ENCODE measurements at places on chromosomes 2 and 18.

GRCh38 chr2:128776461-128777195, 458.0 kb upstream of the HS6ST1 start:
- DNase-seq: no peak

DNA sequence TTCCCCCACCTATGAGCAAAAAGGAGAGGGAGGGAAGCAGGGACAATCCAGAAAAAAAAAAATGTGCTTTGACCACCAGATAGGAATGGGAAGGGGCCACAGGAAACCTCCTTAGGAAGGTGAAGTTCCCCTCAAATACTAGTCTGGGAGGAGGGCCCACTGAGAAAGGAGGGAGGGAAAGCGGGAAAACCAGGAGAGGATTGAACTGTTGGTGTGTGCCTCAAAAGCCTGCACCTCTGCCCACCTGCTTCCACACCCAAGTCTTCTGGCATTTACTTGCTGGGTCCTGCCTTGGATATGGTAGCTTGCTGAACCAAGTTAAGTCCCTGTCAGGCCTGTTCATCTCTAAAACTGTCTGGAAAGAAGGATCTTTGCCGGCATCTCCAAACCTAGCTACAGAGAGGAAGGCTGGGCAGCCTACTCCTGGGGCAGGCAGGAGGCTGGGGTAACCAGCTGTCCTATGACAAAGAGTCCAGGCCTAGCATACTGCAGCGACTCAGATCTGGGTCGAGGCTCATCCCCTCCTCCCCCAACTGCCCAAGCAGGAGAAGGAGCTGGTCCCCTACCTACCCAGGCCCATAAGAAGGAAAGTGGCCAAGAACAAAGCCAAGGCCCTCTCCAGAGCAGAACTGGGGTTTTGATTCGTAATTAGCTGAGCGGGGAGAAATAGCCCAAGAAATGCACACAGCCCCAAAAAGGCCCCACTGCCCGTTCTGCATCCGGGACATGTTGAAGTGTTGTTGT, 3.0 kb downstream of the EN1 start:
- DNase-seq: no peak

GRCh38 chr18:48979944-48980890, 29.5 kb upstream of the SMAD7 start:
- no peak for DNase-seq

DNA sequence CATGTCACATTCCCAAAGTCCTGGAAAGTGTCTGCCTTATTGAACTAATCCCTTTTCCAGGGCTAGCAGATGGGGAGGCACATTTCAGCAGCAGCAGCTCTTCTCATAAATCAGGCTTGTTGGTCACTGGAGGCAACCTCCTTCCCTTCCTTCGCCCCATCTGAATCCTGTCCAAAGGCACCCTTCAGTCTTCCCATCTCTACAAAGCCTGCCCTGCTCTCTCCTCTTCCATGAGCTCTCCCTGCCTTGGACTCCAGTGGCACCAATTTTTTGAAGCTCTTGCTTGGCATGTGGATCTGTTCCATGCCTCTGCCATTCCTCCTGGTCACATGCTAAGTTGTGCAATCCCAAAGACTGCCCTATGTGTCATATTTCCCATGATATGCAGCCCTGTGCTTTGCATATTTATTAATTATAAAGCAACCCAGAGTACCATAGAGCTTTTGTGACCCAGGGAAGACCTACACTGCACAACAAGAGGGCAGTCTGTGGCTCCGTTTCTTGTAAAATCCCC, 70.3 kb downstream of the ANTXR1 start:
- no peak for DNase-seq

- no peak for DNase-seq
Measured at GRCh38 chr18:10354241-10354811, 100.1 kb upstream of the APCDD1 start.

- DNase-seq: no peak
Measured at GRCh38 chr2:173678186-173678585, 287.0 kb downstream of the SP3 start.

DNA sequence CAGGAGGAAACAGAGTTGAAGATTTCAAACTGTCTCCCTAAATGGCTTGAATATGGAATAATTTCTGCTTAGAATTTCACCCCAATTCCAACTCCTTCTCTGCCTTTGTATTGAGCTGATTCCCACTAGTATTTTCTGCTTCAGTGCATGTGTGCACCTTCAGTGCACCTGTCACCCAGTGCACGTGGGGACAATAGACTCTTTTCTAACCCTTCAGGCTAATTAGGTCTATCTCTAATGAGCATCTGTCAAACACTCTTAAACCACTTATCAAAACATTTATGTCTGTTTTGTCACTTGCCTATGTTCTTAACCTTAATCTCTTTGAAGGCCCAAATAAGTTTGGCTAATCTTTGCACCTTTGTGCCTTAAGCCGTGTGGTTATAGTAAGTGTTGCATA, 232.0 kb upstream of the NETO1 start:
- DNase-seq: peak; percentile 89

DNA sequence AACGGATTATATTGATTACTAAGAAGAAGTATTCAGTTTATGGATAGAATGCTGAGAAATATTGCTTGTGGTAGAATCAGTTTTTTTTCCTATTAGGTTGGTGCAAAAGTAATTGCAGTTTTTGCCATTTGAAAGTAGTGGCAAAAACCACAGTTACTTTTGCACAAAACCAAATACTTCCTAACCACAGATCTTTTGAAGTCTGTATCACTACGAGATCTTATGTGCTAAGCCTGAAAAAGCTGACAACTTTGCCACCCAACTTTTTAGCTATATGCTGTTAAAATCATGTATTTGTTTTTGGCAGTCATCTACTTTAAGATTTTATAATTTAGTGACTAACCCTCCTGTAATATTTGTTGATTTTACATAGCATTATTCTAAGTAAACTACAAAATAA, 24.6 kb downstream of the DNAJC10 start:
- DNase-seq: no peak

DNA sequence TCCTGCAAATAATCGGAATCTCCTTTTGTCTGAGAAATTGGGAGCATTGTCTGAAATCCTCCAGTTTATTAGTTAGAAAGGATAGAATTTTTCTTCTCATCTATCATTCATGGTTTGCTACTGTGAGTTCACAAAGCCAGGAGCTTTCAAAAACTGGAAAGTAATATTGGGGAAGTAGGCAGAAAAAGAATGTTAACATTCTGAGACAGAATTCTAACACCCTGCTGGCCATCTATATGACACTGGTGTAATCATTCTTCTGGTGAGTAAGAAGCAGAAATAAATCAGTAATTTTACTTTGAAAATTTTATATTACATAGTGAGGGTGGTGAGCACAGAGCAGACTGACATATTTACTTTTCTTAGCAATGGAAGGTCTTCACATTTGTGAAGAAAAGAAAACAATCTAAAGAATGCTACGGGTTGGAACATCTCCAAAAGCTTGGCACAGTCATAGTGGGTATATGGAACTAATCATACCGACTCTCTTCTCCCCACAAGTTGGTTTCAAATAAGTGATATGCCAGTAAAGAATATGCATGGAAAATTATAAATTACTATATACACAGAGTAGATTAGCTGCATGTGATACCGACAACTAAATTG, 344.9 kb downstream of the LPIN1 start:
- no peak for DNase-seq

DNA sequence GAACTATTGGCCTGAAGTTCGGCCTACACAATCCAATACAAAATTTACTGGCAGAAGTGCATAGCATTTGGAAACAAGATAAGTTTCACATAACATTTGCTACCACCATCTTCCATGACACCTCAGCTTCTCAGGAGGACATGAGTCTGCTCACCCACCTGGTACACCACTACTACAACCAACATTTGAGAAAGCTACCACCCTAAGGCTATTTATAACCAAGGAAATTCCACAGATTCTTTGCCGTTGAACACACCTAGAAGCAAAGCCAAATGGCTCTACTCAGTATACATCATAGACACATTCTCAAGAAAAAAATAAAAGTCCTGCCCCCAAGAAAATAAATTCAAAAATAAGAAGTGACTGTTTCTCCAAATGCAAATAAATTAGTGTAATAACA, 145.3 kb downstream of the SPAG16 start:
- DNase-seq: no peak

GRCh38 chr18:76801567-76802505, 20.5 kb upstream of the ZNF236 start:
- DNase-seq: peak; percentile 43

- no peak for DNase-seq
Measured at GRCh38 chr2:148660999-148661398, 16.4 kb downstream of the EPC2 start.

DNA sequence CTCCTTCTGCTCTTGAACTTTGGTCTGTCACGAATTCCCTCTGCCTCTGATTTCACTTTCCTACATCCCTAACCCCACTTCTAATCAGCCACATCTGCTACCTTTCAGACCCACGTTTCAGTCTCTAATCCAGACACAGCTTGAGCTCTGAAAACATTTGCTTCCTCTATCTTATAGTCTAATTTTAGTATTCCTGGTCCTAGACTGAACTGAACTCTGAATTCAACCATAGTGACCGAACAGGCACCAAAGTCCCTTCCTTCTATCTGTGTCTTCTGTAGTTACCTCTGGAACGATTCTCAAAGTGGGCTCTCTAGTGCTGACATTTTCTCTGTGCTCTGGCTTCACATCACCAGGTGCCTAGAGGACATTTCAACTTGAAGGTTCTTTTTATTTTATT, 156.2 kb downstream of the PDE11A start:
- DNase-seq: no peak

- DNase-seq: no peak
Measured at GRCh38 chr2:20444101-20444992, 2.5 kb upstream of the RHOB start.

- no peak for DNase-seq
Measured at GRCh38 chr18:23569299-23570063, 16.8 kb downstream of the NPC1 start.

- DNase-seq: no peak
Measured at GRCh38 chr2:28653892-28654662, 97.6 kb upstream of the PPP1CB start.

- no peak for DNase-seq
Measured at GRCh38 chr18:24930971-24931370, 421.0 kb downstream of the ZNF521 start.

DNA sequence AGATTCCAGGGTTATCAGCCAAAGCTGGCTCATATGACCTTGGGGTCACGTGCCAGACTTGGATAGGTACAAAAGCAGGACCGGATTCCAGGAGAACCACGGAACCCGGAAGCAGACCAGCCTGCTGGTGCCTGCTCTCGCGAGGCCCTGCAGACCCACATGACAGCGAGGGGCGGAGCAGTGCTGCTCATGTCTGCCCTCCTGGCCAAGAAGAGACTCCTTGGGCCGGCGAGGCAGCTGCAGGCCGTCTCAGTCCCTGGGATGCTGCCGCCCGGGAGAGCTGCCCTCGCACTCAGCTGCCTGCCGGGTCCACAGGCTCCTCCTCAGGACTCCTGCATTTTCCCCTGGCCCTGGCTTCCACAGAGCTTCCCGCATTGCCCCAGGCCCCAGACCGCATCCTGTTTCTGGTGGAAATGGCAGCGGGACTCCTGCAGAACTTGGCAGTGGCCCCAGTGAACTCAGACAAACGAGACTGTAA, 739.5 kb downstream of the SOCS6 start:
- no peak for DNase-seq

DNA sequence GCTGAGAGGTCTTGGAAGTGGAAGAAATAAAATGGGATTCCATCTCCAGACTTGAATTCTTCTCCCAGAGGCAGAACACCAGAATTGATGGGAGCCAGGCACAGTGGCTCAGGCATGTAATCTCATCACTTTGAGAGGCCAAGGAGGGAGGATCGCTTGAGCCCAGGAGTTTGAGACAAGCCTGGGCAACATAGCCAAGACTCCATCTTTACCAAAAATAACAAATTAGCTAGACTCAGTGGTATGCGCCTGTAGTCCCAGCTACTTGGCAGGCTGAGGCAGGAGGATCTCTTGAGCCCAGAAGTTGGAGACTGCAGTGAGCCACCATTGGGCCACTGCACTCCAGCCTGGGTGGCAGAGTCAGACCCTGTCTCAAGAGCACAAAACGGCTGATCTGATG, 144.3 kb downstream of the C1D start:
- DNase-seq: no peak

DNA sequence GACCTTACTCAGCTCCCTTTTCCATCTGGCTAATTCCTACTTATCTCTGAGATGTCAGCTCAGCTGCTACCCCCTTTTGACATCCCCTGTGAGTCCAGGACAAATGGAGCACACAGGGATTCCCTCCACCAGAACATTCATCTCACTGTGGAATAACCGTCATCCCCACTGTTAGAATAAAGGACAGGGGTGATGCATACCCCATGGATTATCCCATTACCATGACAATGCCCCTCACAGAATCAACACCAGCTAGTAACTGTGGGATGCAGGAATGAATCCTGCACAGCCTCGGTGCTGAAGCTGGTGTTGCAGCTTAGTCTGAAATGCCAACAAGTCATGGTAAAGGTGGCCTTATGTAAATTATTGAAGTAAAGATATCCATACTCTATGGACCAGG, 624.8 kb upstream of the RAB6C start:
- DNase-seq: no peak

DNA sequence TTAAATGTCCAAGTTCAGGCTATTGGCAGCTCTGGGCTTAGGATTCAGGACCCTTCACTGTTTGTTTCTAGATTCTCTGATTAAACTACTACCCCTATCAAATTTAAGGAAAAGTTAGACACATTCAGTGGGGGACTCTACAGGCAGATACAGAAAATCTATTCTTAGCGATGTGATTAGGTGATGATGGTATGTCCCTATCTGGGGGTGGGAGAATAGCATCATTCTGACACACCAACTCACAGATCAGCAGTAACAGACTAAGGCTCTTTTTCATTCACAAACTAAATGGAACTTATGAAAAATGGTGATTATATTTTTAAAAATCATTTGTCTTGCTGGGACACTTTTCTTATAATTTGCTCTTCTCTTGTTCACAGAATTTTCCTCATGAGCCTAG, 232.9 kb upstream of the CDH2 start:
- no peak for DNase-seq

- DNase-seq: no peak
Measured at GRCh38 chr18:3333056-3333720, 71.3 kb downstream of the MYL12B start.

- no peak for DNase-seq
Measured at GRCh38 chr2:139613264-139613663, 833.1 kb upstream of the NXPH2 start.

DNA sequence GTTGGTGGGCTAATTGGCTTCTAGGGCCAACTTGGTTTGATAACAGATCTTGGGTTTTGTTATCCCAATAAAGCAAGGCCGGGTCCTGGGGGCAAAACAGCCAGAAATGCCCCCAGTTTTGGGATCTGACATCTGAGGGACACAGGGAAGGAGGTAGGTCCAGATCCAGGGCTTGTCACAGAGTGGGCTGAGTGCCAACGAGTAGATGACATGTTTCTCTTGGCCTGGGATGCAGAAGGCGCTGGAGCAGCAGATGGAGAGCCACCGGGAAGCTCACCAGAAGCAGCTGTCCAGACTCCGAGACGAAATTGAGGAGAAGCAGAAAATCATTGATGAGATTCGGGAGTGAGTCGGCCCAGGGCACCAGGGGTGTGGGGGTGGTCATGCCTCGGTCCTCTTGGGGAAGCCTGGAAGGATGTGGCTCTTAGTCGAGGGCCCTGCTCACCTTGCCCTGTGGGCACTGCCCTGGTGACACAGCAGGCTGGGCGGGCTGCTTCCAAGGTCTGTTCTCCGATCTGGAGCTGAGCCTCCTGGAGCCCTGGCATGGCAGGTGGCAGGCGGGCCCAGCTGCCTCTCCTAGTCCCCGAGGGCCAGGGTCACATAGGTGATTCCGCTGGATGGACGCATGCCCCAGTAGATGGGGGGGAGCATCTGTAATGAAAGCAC, 40.2 kb upstream of the LYPD6B start:
- no peak for DNase-seq
